Small intestine (tissue), 16 donors: ENCODE measurements at places on chromosomes 6 and 20. TPM values are rescaled to one million over a fixed set of nuclear protein-coding genes. Genes with fewer than 3 reads are reported as not detected.

Gene RIPOR3
- 10.9 TPM for polyA plus RNA-seq

Gene NR2E1
- polyA plus RNA-seq: 0.04 TPM

Gene DPPA5
- polyA plus RNA-seq: not detected

GRCh38 chr20:11880680-11881079 is 37.0 kb upstream of the BTBD3 start:
- no peak for DNase-seq

- DNase-seq: no peak
Observed at GRCh38 chr6:79461205-79461604, 76.0 kb downstream of the LCA5 start.

DNA sequence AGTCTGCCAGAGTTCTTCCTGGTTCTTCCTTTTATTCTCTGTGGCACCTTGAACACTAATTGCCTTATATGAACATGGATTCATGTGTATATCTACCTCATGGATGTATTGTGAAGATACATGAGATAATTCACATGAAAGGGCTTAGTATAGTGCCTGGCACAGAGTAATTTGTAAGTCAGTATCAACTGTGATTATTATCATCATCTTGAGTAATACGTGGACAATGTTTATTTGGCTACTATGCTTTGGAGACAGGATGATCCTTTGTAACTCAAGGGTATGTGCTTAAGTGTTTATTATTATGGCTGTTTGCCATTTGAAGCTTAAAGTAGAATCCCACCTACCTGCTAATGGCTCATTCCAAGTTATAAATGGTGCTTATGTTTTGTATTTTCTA is 16.0 kb downstream of the DOP1A start:
- no peak for DNase-seq

- DNase-seq: peak; percentile 13
Observed at GRCh38 chr20:41213150-41213820, 75.9 kb downstream of the PLCG1 start.

DNA sequence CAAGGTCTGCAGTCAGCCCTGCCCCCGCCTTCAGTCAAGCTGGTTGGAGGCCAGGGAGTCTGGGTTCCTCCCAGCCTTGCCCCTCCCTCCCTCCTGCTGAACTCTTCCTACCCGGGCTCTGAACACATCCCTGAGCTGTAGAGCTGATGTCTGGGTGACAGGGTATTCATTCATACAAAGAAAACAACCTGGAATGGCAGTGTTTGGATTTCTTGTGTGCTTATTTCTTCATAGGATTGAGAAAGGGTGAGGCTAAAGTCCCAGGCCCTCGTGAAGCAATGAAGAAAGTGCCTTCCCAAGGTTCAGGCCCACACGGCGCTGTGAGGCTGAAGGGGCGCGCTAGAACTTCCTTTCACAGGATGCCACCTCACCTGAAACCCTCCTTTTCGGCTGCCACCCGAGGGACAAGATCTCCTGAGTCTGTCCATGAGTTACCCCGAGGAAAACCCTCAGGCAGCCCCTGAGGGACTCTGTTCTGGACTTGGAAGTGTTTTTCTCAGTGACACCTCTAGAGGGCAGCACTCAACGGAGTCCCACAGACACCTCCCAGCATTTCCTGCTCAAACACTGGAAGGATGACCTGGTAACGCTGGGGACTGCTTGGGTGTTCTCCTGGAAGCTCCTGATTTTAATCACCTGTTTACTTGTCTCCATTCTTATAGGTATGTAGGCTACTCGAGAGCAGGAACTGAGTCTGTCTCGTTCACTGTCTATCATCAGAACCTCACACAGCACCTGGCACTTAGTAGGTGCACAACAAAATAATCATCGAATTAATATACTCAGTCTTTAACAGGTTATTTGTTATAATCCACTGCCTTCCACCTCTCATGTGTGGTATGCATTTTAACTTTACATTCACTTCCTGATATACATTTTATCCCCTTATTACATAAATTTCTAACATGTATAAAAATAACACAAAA is 11.8 kb upstream of the GSTA1 start:
- DNase-seq: peak; percentile 81

DNA sequence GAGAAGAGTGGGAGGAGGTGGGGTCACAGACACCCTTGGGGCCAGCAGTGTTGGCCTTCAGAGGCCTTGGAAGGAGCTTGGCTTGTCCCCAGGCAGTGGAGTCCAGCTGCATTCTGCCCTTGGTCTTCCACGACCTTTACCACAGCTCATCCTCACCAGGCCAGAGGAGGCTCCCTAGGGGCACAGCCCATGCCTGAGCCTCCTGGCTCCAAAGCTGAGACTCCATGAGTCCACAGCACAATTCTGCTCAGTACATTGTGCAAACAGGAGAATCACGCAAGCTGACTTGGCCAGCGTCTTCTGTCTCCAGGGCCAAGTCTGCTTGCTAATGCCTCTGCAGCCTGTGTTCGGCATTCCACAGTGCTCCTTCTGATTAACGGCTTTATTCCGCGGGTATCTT is 337.2 kb downstream of the SMOC2 start:
- no peak for DNase-seq

- DNase-seq: no peak
Observed at GRCh38 chr6:158357570-158358216, 45.4 kb downstream of the TULP4 start.

DNA sequence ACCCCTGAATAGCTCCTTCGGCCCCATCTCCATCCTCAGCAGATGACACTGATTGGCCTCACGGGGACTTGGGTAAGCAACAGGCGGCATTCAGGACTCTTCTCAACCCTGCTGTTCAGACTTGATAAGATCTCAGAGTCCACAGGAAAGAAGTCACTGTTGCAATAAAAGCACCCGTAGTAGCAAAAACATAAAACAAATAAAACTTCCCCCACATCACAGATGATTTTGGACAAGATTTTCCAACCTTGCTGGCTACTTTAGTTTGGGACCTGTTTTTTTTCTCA is 17.1 kb upstream of the C20orf144 start:
- DNase-seq: no peak

GRCh38 chr6:157570752-157571151 is 189.8 kb downstream of the ZDHHC14 start:
- DNase-seq: no peak

DNA sequence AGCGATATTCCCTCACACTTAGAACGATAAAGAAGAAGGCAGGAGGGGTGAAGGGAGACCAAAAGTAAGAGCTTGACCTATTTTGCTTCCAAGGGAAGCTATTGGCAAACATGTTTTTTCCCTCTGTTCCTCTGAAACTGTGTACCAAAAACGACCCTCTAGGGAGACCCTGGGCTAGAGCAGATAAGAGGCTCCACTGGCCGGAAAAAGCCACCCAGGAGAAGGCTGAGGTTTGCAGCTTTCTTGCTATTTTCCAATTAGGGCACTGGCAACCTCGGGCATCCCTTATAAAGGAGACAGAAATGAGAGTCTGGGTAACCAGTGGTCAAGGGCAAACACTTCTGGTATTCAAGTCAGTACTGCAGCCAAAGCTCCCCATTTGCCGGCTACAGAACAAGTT is 168.0 kb downstream of the KIF16B start:
- DNase-seq: no peak

DNA sequence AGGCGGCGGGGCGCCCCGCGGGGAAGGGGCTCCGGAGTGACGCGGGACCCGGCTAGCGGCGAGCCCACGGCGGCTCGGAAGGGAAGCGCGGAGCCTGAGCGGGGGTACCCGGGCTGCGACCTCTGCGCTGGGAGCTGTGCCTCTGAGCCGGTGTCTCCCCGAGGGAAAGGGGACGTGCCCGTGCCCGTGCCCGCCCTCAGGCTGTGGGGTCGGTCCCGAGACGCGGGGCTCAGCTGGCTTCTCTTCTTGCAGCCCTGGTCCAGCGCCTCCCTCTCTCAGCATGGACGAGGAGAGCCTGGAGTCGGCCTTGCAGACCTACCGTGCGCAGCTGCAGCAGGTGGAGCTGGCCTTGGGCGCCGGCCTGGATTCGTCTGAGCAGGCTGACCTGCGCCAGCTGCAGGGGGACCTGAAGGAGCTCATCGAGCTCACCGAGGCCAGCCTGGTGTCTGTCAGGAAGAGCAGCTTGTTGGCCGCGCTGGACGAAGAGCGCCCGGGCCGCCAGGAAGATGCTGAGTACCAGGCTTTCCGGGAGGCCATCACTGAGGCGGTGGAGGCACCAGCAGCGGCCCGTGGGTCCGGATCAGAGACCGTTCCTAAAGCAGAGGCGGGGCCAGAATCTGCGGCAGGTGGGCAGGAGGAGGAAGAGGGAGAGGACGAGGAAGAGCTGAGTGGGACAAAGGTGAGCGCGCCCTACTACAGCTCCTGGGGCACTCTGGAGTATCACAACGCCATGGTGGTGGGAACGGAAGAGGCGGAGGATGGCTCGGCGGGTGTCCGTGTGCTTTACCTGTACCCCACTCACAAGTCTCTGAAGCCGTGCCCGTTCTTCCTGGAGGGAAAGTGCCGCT is 686 bp downstream of the ZGPAT start:
- peak; percentile 50 for DNase-seq

DNA sequence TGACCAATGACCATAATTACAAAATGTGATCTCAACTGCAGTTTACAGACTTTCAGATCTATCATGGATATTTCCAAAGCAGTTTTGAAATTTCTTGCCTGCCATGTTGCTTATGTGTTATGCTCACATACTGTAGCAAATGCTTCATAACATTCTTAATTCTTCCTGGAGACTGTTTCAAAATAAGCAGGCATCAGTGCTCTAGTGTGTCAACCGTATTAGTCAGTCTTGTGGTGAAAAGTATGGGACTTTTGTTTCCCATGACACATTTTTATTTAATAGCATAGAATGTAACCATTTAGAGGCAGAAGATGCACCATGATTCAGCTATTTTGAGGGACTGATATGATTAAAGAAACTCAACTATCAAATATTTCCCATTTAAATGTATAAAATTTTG is 1.7 kb downstream of the POPDC3 start:
- DNase-seq: no peak

GRCh38 chr6:158707821-158708195 is 58.0 kb downstream of the SYTL3 start:
- peak; percentile 68 for DNase-seq

GRCh38 chr20:53226826-53227225 is 254.7 kb downstream of the TSHZ2 start:
- no peak for DNase-seq

DNA sequence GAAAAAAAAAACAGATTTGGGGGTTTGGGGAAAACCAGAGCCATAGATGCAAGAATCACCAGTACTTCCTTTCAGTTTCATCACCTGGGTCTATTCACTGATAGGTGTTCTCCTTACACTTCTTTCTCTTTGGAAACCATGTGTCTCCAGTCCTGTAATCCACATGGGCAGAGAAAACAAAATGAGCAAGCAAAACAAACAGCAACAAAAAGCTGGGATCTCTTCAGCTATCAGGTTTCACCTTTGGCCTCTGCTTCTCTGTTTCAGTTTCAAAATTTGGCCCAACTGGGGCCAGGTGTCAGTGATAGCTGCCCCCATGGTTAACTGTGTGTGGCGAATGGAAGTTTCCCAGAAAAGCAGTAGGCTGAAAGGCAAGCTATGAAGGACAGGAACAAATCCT is 220.0 kb upstream of the THBS2 start:
- no peak for DNase-seq
